ENCODE measurements at places on chromosomes 1 and 21.

- no peak for DNase-seq
Measured at GRCh38 chr1:56905667-56906066, 51.1 kb downstream of the C8A start.

DNA sequence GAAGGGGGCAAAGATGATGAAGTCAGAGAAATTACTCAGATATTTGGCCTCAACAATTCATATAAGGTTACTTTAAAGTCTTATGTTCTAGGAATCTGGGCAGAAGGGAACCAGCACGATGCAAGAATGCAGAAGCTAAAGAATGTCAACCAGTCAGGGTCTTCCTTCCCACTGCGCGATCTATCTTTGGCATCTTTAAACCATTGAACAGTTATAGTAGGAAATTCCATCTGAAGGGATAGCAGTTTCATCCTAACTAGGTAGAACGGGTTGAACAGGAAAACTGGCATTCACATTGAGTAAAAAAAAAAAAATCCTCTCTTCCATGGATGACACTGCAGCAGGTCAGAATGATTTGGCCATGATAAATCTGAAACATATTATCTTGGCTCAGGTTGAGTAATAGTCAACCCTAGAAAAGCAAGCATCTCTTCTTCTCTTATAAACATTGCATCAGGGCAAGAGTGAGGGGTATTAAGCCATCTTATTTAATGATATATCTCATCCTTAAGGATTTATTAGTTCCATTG lies 6.3 kb downstream of the CRCT1 start:
- DNase-seq: no peak

DNA sequence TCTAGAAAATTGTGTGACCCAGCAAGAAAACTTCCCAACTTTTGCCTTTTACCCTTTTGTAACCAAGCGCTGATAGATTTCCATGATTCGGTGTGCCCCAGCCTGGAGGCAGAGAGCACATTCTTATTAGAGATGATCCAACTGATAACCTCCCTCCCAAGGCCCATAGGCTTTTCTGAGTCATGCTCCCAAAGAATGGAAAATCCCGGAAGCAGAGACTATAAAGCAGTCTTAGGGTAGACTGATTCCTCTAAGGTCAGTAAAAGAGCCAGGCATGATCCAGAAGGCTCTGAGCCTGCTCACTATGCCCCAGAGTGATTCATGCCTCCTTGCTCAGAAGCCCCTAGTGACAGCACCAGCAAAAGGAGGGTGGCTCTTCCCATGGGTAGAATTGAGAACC lies 4.3 kb downstream of the CAMK1G start:
- no peak for DNase-seq

DNA sequence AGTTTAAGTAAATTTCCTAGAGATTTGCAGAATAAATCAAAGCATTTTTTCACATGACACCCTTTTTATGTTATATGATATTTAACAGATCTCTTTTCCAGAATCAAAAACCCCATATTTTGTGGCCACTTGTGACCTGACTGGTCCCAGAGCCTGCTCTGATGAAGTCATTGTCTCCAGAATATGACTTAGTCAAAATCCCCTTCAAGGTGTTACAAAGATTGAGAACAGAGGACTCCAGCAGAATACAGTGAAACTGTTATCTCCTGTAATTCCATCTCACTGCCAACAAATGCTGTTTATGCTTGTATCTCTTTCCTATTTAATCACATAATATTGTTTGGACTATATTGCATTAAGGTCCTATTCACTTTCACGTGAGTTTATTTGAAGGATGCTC lies 25.6 kb downstream of the RGS1 start:
- DNase-seq: no peak

DNA sequence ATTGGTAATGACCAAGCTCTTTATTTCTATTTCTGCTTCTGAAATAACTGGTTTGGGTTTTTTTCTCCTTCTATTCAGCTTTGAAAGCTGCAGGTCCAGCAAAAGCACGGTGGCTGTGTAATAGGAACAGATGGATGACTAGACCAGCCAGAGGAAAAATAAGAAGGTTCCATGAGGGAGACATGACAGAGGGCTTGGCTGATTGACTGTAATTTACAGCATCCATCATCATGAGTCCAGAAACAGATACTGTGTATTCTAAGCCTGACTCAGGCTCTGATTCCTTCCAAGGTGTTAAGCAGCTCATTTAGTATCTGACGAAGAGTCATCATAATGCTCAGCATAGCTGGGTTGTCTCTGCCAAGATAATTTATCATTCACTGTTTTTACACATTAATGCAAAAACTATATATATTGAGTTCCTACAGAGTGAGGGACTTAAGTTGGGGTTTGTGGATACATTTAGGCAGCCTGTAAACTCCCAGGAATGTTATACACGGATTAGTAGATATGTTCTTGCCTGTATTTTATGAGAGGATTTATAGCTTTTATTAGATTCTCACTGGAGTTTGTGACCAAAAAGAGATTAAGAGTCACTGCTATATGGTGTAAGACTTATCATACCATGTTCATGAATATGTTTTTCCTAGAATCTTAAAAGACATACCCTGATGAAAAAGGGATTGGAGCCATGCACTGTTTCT lies 72.6 kb downstream of the SGIP1 start:
- DNase-seq: no peak

DNA sequence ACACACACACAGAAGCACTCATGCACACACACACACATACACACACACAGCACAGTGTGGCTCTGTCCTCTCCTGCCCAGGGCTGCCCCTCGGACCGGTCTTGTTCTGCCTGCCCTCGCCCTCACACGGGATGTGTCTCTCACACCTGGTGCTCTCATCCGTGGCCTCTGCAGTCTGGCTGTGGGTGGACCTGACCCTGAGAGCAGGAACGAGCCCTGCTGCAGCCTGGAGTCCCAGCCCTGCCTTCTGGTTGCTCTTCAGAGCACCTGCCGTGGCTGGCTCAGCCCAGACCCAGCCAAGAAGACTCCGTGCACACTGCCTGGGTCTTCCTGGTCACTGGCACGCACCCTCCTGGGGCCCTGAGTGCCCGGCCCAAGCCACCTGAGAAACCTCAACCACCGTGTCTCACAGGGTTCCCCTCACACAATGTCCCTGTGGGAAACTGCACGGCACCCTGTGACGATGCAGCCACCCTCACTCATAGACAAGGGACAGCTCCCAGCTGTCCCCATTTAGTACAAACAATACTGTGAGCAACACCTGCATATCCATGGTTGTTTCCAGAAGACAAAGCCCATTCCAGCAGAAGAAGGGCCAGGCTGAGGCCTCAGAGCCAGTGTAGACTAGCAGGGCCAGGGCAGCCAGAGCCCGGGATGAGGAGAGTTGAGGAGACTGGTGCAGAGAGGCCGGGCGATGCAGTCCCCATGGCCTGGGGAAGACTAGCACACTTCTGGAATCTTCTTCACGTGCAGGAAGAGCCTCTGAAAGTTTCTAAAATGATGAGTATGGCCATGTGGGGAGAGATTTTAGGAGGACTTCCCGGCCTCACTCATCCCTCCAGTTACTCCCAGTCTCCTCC lies 234.0 kb downstream of the NPHP4 start:
- DNase-seq: no peak

DNA sequence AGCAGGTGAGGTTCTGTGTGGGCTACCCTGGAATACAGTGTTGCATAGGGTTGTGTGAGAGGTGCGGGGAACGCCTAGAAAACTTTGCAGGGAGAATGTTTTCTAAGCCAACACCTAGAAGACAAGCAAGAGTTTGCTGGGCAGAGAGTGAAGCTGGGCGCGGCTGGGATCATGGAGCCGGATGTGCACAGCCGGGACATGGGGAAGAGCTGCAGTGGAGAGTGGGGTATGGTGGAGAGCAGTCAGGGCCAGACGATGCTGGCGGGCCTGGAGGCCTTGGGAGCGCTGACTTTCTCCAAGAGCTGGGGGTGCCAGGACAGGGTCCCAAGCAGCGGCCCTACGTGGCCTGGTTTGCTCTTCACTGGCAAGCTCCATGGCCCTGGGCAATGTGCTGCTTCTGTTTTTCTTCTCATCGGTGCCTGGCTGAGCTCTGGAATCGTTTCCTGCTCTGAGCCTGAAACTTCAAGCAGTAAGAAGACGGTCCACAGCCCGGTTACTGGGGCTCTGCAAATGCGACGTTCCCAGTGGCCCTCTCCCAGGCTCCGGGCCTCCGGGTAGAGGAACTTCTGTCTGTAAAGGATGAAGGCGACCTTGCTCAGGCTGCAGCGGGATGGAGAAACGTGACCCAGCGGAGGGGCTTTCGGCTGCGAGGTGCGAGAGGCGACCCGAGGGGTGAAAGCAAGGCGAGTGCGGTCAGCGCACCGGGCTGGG lies 51.9 kb upstream of the CD34 start:
- no peak for DNase-seq

DNA sequence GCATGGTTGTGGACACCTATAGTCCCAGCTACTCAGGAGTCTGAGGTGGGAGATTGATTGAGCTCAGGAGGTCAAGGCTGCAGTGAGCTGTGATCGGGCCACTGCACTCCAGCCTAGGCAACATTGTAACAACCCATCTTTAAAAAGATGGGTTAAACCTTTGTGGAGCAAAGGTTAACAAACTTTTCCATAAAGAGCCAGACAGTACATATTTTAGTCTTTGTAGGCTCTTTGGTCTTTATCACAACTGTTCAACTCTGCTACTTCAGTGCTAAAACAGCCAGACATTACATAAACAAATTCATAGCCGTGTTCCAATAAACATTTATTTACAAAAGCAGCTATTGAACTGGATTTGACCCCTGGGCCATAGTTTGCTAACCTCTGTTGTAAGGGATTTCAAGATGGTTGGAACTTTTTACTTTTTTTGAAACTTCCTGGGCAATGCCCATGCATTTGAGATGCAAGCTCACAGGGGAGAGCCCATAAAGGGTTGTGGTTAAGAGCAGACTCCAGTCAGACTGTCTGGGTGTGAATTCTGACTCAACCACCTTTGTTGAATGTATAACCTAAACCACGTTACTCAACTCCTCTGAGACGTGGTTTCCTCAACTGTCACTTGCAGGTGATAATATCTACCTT lies 10.8 kb downstream of the INAVA start:
- DNase-seq: no peak

GRCh38 chr1:209989525-209989924 lies 51.5 kb downstream of the SYT14 start:
- DNase-seq: no peak

GRCh38 chr1:187092104-187092503 lies 263.4 kb downstream of the PLA2G4A start:
- DNase-seq: no peak

- DNase-seq: no peak
Measured at GRCh38 chr1:37476087-37476452, 1.7 kb downstream of the ZC3H12A start.

Data from KBM-7 (cell line).